ENCODE measurements at places on chromosomes 2 and 18.

- no peaks in the 10 kb centered on the region for H3K27me3 ChIP-seq
- no peaks in the 10 kb centered on the region for H3K4me1 ChIP-seq
- no peak overlapping the region for H3K27ac ChIP-seq
Measured at GRCh38 chr2:9243357-9243756, 36.7 kb downstream of the ASAP2 start.

DNA sequence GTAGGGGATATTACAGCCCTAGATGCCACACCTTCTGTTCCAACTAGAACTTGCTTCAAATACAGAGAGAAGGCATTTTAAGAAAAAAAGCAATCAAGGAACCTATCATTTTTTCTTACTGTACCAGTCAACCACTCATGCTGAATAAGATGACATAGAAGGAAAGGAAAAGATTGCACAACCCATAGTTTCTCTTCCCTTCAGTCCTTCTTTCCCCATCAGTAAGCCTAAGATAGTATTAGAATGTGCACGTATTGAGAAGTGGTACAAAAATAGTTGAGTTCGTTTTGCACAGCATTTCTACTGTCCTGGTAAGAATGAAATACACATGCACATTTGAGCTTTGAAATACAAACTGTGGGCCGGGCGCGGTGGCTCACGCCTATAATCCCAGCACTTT is 27.0 kb upstream of the HK2 start:
- DNase-seq, result no peak
- H3K4me1 ChIP-seq, result no peaks in the 10 kb centered on the region
- H3K27me3 ChIP-seq, result no peaks in the 10 kb centered on the region
- no peak overlapping the region for H3K4me3 ChIP-seq
- no peaks in the 10 kb centered on the region for H3K36me3 ChIP-seq
- H3K27ac ChIP-seq, result no peak overlapping the region

GRCh38 chr2:176642074-176642473 is 372.8 kb downstream of the MTX2 start:
- no peaks in the 10 kb centered on the region for H3K4me1 ChIP-seq
- no peak for DNase-seq
- H3K4me3 ChIP-seq, result no peak overlapping the region
- no peaks in the 10 kb centered on the region for H3K27me3 ChIP-seq

DNA sequence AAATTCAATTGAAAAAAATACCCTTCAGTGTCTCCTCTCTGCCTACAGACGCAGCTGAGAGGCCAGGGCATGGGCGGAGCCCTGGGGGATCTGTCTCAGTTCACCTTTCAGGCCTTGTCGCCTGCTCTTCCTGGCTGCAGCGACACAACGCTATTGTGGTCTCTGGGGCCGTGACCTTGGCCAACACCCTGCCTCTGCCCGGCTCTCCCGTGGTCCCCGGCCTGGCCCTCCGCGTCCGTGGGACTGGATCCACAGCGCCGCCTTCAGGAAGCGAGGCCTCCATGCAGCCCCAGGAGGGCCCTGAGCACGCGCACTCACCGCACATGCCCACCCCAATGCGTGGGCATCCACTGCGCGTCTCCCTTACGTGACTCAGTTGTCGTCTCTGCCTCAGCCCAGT is 81.1 kb downstream of the MRPS9 start:
- H3K4me1 ChIP-seq, result no peaks in the 10 kb centered on the region
- H3K27me3 ChIP-seq, result no peaks in the 10 kb centered on the region
- H3K36me3 ChIP-seq, result no peaks in the 10 kb centered on the region
- no peak overlapping the region for H3K27ac ChIP-seq
- no peak for DNase-seq

DNA sequence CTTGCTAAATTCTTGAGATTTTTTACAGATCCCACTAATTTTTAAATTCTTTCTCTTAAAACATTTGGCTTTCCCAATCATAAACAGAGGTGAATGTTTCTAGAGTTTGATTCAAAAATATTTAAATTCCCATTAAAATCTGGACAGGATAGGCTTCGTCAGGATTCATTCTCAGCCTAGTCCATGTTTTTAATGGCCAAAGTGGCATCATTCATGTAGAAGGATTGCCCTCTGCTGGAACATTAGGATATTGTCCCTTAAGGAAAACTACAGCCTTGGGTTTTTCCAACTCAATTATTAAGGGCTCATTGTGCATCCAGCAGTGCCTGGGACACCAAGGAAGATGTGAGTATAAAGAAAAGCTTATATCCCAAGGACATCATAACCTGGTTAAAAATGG is 71.7 kb downstream of the TPGS2 start:
- no peak overlapping the region for H3K4me3 ChIP-seq
- no peaks in the 10 kb centered on the region for H3K36me3 ChIP-seq
- H3K27me3 ChIP-seq, result no peaks in the 10 kb centered on the region
- no peak for DNase-seq

GRCh38 chr2:194328456-194328855 is 1328.6 kb upstream of the SLC39A10 start:
- no peak overlapping the region for H3K27ac ChIP-seq
- no peaks in the 10 kb centered on the region for H3K4me1 ChIP-seq
- no peaks in the 10 kb centered on the region for H3K27me3 ChIP-seq
- no peaks in the 10 kb centered on the region for H3K36me3 ChIP-seq
- DNase-seq, result no peak

- no peak for DNase-seq
- H3K4me3 ChIP-seq, result no peak overlapping the region
- H3K27me3 ChIP-seq, result no peaks in the 10 kb centered on the region
- H3K27ac ChIP-seq, result no peak overlapping the region
Measured at GRCh38 chr2:239856620-239857285, 168.4 kb downstream of the NDUFA10 start.

GRCh38 chr2:40043191-40043590 is 264.1 kb upstream of the THUMPD2 start:
- no peak overlapping the region for H3K4me3 ChIP-seq
- no peaks in the 10 kb centered on the region for H3K36me3 ChIP-seq
- no peak for DNase-seq
- H3K27ac ChIP-seq, result no peak overlapping the region
- H3K27me3 ChIP-seq, result no peaks in the 10 kb centered on the region
- H3K4me1 ChIP-seq, result no peaks in the 10 kb centered on the region

- no peak overlapping the region for H3K4me3 ChIP-seq
- no peak overlapping the region for H3K27ac ChIP-seq
- H3K27me3 ChIP-seq, result no peaks in the 10 kb centered on the region
- no peaks in the 10 kb centered on the region for H3K36me3 ChIP-seq
Measured at GRCh38 chr2:179186126-179186525, 78.5 kb downstream of the SESTD1 start.

- H3K27ac ChIP-seq, result no peak overlapping the region
- no peaks in the 10 kb centered on the region for H3K27me3 ChIP-seq
- H3K4me1 ChIP-seq, result no peaks in the 10 kb centered on the region
- H3K36me3 ChIP-seq, result no peaks in the 10 kb centered on the region
- H3K4me3 ChIP-seq, result no peak overlapping the region
- no peak for DNase-seq
Measured at GRCh38 chr2:171390941-171391516, 42.8 kb downstream of the METTL8 start.

DNA sequence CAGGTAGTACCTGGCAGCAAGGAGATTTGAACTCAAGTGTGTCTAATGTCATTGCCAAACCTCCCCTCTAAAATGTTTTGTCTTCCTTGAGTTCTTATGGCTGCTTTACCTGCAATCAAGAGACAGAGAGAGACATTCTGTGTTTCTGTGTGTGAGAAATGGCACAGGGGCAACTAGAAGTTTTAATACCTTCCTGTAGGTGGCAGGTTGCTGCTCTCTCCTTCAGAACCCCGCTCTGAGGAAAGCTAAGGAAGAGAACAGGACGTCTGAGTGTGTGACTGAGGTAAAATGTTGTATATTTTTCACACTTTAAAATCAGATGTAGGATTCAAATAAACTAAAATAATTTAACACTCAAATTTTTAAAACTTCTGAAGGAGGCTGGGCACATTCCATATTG is 19.2 kb downstream of the DTNA start:
- no peak overlapping the region for H3K4me3 ChIP-seq
- no peaks in the 10 kb centered on the region for H3K27me3 ChIP-seq
- no peaks in the 10 kb centered on the region for H3K36me3 ChIP-seq
- no peaks in the 10 kb centered on the region for H3K4me1 ChIP-seq
- H3K27ac ChIP-seq, result no peak overlapping the region

DNA sequence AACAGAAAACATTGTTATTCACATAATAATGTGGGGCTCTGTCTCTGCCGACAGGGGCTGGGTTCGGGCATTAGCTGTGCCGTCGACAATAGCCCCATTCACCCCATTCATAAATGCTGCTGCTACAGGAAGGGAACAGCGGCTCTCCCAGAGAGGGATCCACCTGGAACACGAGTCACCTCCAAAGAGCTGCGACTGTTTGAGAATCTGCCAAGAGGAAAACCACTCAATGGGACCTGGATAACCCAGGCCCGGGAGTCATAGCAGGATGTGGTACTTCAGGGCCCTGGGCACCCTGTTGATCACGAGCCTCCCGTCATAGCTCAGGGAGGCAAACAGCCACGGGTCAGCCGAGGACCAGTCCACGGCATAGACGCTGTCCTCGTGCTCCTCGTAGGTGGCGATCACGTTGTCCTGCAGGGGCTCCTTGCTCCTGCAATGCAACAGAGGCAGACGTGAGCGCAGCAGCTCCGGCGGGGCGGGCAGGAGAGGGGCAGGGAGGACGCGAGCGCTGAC is 188.5 kb downstream of the EIPR1 start:
- DNase-seq, result no peak
- H3K27me3 ChIP-seq, result no peaks in the 10 kb centered on the region
- H3K27ac ChIP-seq, result no peak overlapping the region

DNA sequence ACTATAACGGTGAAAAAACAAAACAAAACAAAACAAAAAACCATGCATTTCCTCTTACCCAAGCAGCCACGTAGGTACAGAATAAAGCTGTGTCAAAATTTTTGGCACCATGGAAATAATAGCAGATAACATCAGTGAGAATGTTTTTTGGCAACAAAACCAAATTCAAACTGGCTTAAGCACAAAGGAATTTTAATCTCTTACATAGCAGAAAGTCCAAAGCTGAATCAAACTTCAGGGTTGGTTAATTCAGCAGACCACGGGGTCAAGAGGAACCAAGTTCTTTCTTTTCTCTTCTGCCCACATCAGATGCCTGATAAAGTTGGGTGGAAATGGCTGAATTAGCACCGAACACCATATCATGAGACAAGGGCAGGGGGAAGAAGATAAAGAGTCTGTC is 129.5 kb downstream of the PAX3 start:
- H3K4me1 ChIP-seq, result no peaks in the 10 kb centered on the region
- H3K4me3 ChIP-seq, result no peak overlapping the region
- no peaks in the 10 kb centered on the region for H3K27me3 ChIP-seq
- H3K36me3 ChIP-seq, result no peaks in the 10 kb centered on the region
- DNase-seq, result no peak
- H3K27ac ChIP-seq, result no peak overlapping the region

- H3K4me3 ChIP-seq, result no peak overlapping the region
- H3K4me1 ChIP-seq, result no peaks in the 10 kb centered on the region
- no peaks in the 10 kb centered on the region for H3K36me3 ChIP-seq
- H3K27me3 ChIP-seq, result no peaks in the 10 kb centered on the region
- no peak for DNase-seq
- H3K27ac ChIP-seq, result no peak overlapping the region
Measured at GRCh38 chr2:238898534-238899281, 50.8 kb downstream of the TWIST2 start.

DNA sequence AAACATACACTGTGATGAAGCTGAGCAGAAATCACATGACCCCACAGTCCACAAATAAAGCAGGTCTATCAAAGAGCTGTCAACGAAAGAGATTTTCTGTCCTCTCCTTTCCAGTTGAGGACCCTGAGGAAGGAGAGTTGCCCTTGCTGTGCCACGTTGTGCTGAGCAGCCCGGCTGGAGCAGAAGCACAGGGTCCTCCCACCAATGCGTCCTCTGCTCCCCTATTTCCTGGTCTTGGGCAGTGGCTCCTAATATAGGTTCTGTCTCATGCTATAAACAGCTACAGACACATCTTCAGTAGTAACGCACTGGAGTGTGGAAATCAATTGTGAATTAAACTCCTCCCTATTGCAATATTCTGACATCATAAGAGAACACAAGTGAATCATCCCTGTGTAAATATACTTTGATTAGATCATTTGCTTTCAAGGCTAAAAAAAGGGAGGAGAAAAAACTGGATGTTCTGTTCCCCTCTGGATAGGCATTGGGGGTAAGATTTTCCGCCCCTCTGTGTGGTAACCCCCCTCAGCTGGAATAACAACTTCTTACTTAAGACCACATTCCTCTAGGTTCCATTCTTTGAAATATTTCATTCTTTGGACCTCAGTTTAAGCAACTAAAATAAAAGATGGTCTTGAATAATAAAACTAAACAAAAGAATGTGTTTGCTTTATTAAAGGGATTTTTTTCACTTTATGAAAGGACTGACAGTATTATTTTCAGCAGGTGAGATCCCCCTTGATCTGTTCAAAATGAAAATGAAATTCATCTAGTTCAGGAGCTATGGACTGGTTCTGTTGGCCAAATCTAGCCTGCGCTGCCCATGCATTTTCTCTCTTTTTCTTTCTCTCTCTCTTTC is 8.3 kb upstream of the RHOB start:
- no peak for DNase-seq
- H3K27me3 ChIP-seq, result no peaks in the 10 kb centered on the region
- peak overlapping the region; percentile 85 for H3K27ac ChIP-seq
- H3K4me3 ChIP-seq, result peak overlapping the region; percentile 34

DNA sequence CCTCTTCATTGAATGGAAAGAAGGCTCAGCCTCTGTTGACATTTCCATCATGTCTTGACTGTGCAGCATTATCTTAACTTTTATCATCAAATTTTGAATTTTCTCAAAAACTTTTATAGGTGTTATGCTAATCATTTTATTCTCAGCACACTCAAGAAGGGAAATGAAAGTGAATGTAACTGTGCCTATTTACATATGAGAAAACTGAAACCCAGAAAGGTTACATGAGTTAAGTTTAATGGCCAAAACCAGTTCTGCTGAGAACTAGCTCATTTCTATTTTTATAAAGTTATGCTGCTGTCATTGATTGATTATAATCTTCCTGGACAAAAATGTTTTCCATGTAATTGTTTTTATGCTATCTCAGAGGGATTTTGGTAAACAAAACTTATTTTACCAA is 618.8 kb upstream of the NRXN1 start:
- no peaks in the 10 kb centered on the region for H3K4me1 ChIP-seq
- no peaks in the 10 kb centered on the region for H3K27me3 ChIP-seq
- no peak overlapping the region for H3K27ac ChIP-seq

- no peaks in the 10 kb centered on the region for H3K27me3 ChIP-seq
- H3K36me3 ChIP-seq, result no peaks in the 10 kb centered on the region
- no peak overlapping the region for H3K4me3 ChIP-seq
- peak; percentile 84 for DNase-seq
Measured at GRCh38 chr2:217695033-217695520, 307.7 kb downstream of the TNS1 start.

DNA sequence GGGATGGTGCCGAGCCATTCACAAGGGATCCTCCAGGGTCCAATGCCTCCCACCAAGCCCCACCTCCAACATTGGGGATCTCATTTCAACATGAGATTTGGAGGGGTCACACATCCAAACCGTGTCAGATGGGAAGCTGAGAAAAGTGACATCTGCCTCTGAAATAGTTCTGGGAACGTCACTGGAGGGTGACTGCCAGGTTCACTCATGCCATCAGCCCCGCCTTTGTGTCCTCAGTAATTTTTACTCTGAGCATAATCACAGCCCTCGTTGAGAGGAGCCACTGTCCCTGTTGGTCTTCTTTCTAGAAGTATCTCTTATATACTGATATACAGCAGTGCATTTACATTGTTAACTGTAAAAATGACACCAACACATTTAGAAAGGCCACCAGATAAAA is 67.4 kb downstream of the KLHL29 start:
- H3K4me1 ChIP-seq, result no peaks in the 10 kb centered on the region
- no peak for DNase-seq
- no peak overlapping the region for H3K27ac ChIP-seq
- no peaks in the 10 kb centered on the region for H3K36me3 ChIP-seq

GRCh38 chr2:217568289-217568971 is 434.4 kb downstream of the TNS1 start:
- H3K27ac ChIP-seq, result peak overlapping the region; percentile 6
- H3K4me1 ChIP-seq, result no peaks in the 10 kb centered on the region
- H3K27me3 ChIP-seq, result no peaks in the 10 kb centered on the region
- no peak overlapping the region for H3K4me3 ChIP-seq

Data from breast epithelium (tissue), 4 donors.